ENCODE measurements at places on chromosomes 12 and 14.

- DNase-seq = no peak
Measured at GRCh38 chr14:97306133-97306759, 509.1 kb downstream of the VRK1 start.

GRCh38 chr12:127810041-127810440, 456.9 kb upstream of the TMEM132C start:
- DNase-seq = no peak

- DNase-seq = no peak
Measured at GRCh38 chr12:122089077-122089476, 10.5 kb downstream of the MLXIP start.

DNA sequence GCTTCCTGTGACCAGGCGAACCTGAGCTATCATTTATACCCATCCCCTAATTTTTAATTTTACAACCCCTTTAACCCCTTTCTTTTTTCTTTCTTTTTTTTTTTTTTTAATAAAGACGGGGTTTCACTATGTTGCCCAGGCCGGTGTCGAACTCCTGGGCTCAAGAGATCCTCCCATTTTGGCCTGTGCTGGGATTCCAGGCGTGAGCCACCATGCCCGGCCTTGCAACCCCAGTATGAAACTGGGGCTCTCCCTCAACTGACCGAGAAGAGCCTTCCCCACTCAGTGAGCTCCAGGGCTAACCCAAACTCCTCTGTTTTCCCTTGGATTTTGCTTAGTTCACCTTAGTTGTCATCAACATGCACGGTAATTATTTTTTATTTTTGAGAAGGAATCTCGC, 992 bp downstream of the CPSF2 start:
- no peak for DNase-seq

- no peak for DNase-seq
Measured at GRCh38 chr12:73421832-73422231, 1115.8 kb upstream of the ATXN7L3B start.

GRCh38 chr14:34081101-34081575, 130.3 kb upstream of the EGLN3 start:
- DNase-seq = no peak

DNA sequence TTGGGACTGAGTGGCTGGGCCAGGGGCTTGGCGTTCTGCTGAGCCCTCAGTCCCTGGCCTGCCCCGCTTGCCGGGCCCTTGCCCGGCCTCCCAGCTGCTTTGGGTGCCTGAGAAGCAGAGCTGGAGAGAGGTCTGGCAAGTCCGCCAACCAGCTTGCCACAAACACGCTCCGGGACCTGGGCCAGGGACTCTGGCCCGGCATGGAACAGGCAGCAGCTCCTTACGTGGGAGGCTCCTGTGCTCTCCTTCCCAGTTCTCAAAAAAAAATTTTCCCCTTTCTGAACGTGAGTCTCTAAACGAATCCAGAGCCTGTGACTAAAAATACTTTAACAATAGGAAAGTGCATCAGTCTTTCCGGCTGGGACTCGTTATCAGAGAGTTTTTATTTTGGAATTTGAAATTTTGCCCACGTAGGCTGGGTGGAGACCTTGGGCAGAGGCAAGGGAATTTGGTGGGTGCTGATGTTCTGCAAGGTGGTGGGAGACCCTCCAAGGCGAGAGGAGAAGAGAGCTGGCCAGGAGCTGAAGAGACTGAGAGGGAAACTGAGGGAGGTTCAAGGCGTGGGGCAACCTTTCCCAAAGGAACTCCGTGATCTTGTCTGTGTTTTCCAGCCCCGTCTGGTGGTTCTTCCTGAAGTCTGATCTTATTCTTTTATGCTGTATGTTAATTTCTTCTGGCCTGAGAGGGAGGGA, 6.8 kb upstream of the NR4A1 start:
- DNase-seq = peak; percentile 81

DNA sequence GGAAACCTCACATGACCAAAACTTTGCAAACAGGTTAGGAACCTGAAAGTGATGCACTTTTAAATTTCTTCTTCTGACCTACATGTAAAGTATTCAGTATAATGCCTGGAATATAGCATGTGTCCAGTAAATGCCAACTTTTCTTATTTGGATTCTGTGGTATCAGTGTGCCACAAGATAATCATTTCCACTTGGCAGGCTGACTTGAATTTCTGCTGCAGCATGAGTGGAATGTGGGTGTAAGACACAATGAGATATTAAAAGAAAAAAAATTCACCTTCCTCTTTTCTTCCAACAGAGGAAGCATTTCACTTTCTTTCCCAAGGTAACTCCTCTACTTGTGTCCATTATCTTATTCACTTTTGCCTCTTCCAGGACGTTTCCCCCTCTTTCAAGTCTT, 141.9 kb upstream of the PRKD1 start:
- DNase-seq = no peak

GRCh38 chr14:25485381-25485780, 435.4 kb upstream of the STXBP6 start:
- peak; percentile 44 for DNase-seq

DNA sequence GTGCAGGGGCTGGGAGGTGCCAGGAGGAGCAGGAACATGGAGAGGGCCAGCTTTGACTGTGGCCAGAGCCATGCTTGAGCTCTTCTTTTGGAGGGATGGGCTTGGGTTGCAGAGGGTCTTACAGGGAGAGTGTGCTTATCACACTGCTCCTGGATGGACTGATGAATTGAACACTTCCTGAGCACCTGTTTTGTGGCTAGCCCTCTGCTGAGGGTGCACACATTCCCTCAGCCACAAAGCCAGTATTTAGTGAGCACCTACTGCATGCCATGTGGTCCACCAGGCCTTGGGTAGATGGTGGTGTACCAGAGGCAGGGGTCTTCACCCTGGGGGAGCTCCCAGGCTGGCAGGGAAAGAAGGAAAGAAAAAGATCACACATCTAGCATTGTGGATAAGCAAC, 118.9 kb downstream of the SLC25A47 start:
- DNase-seq = peak; percentile 39

GRCh38 chr12:9221483-9221882, 13.3 kb upstream of the PZP start:
- DNase-seq = no peak

GRCh38 chr14:51873221-51873893, 12.9 kb downstream of the GNG2 start:
- DNase-seq = no peak

DNA sequence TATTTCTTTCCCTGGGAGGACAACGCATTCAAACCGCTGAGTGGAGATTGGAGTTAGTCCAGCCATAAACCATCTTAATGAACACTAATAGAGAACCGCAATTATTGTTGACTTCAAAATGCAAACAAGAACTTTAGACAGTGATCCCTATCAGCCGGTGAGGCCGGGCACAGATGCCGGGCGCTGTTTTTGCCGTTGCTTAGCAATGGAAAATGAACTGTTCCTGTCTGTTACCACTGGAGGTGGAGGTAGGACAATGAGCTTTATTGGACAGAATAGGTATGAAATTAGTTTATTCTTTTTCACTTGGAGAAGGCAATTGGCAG, 216.8 kb downstream of the TTC8 start:
- no peak for DNase-seq

- no peak for DNase-seq
Measured at GRCh38 chr12:29463198-29463597, 34.3 kb downstream of the OVCH1 start.

- peak; percentile 66 for DNase-seq
Measured at GRCh38 chr12:54588110-54588889, at the start of gene PPP1R1A. Gene PPP1R1A, minus strand, starts transcription at chr12:54588659. Its CDS starts 171 bp downstream, at chr12:54588488.

- DNase-seq = peak; percentile 83
Measured at GRCh38 chr14:76961631-76962302, 66.7 kb downstream of the IRF2BPL start.

DNA sequence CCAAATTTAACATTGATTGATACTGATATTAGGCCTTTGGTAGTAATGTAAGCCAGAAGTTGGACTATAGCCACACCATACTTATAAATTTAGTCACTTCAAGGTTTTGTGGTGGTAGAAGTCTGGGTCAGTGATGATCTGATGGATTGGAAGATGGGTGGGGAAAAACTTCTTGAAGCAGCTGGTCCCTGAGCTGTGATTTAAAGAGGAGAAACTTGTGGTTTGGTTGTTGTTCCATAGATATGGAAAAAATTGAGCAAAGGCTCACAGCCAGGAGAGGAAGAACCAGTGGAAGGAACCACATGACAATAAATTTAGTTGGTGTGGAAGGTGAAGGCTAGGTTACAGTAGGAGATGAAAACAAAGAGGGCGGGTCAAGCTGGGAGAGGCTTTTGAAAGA, 26.1 kb downstream of the PTHLH start:
- no peak for DNase-seq

DNA sequence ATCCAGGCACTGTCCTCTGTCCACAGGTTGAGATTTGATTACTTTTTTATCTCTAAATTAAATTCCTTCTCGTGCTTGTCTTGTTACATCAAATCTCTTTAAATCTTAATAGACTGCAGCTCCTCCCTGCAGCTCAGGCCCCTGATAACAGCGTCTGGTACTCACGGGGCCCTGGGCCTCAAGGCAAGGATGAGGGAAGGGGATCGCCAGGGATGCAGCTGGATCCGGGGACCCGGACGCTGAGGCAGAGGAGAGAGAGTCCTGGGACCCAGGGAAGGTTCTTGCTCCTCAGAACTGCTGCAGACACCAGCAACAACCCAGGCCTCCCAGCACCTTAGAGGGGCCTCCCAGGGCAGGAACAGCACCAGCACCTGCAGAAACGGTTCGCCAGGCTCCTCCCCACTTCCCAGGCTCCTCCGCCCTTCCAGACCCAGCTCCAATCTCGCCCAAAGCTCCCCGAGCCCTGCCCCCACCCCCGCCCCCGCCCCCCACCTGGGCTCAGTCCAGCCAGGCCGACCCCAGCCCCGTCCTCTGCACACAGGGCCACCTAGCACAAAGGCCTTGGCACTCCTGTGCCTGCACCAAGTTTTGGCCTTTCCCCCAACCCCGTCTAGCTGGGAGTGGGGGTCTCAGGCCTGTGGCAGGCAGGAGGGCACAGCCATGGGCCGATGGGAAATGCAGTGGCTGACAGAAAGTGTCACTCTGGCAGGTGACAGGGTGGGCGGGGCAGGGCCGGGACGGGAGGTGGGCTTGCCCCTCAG, 60.3 kb upstream of the GALNT9 start:
- DNase-seq = no peak

DNA sequence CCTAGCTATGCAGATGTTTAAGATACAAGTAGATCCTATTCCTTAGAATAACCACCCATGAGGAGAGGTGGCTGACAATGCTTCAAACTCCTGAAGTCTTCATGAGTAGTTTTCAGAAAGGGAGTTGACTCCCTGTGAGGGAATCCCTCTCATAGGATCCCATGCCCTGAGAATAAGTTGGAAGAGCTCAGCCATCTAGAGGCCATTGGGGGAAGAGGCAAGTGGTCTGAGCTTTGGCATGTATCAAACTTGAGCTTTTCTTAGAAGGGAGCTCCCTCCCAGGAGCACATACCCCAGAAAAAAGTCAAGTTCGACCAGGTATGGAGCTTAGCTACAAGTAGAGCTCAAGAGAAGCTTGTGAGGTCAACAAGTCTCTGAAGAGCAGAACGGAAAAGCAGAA, 165.7 kb upstream of the RBM19 start:
- no peak for DNase-seq

DNA sequence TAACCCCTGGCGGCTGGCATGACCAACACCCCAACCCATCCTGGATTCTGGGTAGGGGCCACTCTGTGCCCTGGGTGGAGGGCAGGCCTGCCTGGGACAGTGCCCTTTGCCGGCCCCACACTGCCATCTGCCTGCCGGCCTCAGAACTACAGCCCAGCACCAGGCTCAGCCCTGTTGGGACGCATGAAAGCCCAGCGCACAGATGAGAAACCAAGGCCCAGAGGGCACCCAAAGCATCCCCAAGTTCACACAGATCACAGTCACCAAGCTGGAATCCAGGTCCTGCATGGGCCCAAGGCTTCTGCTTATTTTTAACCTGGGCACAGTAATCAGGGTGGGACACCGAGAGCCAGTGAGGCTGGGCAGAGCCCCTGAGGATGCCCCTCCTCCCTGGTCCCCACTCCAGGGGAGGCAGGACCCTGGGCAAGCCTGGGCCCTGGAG, 26.2 kb downstream of the RFLNA start:
- DNase-seq = peak; percentile 86

DNA sequence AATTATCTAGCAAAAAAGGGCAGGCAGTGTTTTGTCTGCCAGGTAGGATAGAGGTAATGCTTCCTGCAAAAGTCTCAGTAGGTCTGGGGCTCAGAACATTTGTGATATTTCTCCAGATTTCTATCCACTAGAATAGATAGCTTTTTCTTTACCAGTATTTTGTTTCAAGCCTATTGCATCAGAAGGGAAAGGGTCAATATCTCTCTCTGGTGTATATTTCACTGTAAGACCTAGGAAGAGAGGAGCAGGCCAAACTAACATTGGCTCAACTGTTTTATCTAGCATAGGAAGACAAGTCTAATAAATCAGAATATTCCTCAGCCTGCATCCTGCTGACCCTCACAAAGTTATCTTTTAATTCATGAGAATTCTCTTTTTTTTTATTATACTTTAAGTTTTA, 106.7 kb upstream of the DAAM1 start:
- DNase-seq = no peak

GRCh38 chr12:22340143-22340542, 5.6 kb upstream of the ST8SIA1 start:
- no peak for DNase-seq

DNA sequence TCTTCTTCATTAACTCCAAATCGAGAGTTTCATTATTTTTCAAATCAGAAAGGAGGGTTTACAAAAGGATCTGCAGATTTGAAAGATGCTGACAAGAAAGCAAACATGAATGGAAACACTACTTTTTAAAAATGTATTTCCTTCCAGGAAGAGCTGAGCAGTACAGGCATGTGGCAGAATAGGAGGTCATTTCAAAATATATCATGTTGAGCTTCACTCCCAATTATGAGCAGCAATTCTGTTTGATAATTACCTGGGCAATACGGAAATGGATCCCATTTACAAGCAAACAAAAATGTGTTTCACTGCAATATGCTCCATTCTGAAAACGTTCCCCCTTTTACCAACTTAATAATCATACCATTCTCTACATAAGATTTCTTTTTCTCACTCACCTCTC, 147.7 kb upstream of the BCL2L14 start:
- DNase-seq = no peak

DNA sequence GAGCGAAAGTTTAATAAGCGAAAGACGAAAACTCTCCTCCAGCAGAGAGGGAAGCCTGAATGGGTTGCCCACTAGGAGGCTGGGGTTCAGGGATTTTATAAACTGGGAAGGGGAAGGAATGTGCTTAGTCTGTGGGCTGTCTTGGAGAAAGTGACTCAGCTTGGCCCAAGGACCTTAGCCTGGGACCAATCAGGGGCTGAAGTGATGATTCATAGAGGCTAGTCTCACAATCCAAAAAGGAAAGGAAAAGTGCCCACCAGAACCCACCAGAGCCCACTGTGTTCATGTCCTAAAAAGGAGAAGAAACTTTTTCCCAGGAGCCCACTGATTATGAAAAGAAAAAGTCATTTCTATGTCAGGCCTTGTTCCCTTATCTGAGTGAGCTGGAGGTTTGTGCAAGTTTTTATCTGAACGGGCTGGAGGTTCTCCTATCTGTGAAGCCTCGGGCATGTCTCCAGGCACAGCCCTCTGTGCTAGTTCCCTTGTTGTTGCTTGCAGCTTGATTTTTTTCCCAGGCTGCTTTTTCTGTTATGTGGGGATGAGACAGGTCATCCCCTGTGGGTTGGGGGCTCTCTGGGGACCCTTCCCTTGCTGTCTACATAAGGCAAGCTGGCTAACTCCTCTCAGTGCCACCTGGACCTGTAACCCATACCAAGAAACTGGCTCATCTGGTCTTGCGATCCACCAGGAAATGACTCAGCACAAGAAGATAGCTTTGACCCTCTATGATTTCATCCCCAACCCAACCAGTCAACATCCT, 8.3 kb upstream of the GOLGA5 start:
- DNase-seq = no peak
